ENCODE measurements at places on chromosomes 2 and 18.

DNA sequence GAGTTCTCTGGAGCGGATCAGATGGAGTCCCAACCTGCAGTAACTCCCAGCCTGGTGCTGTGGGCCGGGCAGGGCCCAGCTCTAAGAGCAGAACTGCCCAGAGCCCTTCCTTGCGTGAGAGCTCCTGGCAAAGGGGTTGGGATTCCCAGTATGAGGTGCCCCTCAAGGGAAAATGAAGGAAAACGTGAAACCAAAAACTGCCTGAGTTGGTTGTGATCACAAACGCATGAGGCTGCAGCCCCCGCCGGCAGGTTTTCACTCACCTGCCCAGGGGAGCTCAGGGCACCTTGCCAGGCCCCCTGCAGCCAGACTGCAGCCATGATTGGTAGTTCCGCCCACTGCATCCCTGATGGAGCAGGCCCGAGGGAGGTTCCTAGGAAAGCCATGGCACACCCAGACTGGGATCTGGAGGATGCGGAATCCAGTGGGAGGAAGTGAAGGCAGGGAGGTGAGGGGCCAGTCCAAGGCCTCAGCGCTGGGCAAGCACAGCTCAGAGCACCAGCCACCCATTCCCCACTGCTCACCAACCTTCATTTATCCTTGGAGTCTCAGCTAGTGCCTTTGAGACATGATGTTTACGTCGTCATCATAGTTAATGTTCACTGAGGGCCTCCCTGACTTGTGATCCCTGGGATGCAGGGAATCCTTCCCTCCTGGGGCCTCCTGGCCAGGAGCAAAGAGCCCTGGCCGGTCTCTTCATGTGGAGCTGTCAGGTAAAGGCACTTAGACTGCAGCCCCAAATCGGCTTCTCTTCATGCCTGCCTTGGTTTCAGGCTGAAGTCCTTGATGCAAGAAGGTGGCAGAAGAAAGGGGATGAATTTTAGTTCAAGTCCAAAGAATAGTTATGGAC lies 103.2 kb downstream of the INHBB start:
- no peak for DNase-seq

DNA sequence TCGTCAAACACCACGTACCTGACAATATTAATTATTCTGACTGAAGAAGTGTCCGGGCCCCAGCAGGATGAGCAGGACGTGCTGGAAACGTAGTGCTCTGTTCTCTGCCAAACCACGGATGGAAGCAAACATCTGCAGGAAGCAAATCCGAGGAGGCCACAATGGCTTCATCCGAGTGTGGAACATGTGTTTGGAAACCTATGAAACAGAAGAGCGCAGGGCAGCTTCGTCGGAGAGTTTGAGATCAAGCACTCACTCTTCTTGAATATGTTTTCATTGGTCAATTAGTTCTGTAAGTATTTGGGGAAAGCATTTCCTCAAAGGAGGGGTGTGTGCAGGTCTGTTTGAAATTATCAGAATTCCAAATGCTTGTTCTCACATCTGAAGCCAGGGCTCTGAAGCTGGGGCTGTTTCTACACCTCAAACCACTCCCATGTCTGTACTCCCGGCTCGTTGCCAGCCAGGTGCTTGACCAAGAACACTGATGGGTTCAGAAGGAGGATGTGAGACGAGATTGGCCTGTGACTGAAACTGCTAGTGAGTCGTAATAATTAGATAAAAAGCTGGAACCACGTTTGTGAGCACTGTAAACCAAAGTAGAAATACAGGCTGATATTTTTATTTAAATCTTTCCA lies 356.6 kb upstream of the SALL3 start:
- no peak for DNase-seq

DNA sequence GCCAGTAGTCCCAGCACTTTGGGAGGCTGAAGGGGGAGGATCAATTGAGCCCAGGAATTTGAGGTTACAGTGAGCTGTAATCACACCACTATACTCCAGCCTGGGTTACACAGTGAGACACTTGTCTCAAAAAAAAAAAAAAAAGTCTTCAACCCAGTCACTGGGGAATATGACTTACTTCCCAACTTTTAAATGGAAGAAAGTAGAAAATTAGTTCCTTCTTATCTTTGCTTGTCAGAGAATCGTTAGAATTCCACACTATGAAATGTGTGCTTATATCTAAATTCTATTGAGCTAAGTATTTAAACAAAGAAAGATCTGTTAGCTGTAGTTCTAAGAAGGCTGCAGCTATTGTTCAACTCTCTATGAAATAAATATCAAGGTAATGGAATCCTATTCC lies 22.4 kb downstream of the DYNC2LI1 start:
- no peak for DNase-seq

GRCh38 chr2:229445501-229446211 lies 174.6 kb upstream of the PID1 start:
- DNase-seq = no peak

DNA sequence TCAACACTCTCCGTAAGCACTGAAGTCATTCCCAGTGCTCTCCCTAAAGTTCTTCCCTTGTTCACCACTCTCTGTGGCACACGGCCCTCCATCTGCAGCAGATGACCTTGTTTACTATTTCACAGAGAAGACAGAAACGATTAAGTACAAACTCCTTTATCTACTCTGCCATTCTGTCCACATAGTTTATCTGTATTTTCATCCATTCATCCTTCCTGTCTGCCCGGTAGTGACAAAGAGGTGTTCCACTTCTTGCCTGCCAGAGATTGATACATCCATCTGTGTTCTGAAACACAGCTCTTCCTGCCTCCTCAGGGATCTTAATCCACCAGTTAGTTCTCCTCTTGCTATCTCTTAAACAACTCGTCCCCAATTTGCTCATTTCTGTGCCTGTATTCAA lies 77.9 kb upstream of the CD226 start:
- DNase-seq = no peak

GRCh38 chr2:46780411-46780800 lies 135.2 kb downstream of the MCFD2 start:
- DNase-seq = no peak

DNA sequence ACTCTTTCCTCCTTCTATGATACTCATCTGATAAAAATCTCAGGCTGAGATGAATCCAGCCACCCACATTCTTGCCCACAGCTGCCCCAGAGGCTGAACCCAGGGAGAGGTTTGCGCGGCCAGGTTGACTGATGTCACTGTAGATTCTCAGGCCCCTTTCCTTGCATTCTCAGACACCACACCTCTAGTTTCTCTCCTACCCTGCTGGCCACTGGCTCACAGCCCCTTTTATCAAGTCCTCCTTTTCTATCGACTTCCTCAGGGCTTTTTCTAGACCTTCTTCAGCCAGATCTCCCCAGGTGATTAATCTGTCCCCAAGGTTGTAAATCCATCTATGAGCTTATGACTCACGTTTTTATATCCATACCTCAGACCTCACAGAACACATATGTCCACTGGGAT lies 99.8 kb downstream of the TACR1 start:
- DNase-seq = no peak

DNA sequence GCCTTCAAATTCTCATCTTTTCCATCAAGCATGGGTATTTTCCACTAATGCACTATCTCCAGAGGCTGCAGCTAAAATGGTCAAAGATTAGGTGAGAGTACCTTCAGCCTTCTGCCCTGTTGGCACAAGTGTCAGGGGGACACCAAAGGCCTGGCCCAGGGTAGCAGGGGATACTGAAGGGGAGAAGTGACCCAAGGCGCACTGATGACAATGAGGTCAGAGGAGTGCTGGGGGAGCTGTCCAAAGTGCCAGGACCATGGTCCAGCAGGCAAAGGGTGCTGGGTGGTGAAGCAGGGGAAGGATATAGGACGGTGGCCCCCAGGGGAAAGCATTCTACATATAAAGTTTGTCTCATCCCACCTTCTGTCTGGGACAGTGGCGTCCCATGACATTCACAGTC lies 303.4 kb downstream of the SMAD2 start:
- DNase-seq = no peak
